ENCODE measurements at places on chromosomes 3 and 15. TPM values are rescaled to one million over a fixed set of nuclear protein-coding genes. Genes with fewer than 3 reads are reported as not detected.

GRCh38 chr15:81516461-81516860 is 142.4 kb upstream of the TMC3 start:
- no peak for DNase-seq
- H3K27me3 ChIP-seq = no peaks in the 10 kb centered on the region
- no peak overlapping the region for H3K4me3 ChIP-seq
- peaks cover 38% of the 10 kb centered on the region for H3K4me1 ChIP-seq

GRCh38 chr3:107574650-107575049 is 51.9 kb downstream of the BBX start:
- H3K36me3 ChIP-seq = no peaks in the 10 kb centered on the region
- H3K4me1 ChIP-seq = peaks cover 7% of the 10 kb centered on the region
- no peaks in the 10 kb centered on the region for H3K27me3 ChIP-seq
- no peak for DNase-seq
- H3K4me3 ChIP-seq = no peak overlapping the region
- no peak overlapping the region for H3K27ac ChIP-seq

The CNTN3 gene
- total RNA-seq = 2.1 TPM

DNA sequence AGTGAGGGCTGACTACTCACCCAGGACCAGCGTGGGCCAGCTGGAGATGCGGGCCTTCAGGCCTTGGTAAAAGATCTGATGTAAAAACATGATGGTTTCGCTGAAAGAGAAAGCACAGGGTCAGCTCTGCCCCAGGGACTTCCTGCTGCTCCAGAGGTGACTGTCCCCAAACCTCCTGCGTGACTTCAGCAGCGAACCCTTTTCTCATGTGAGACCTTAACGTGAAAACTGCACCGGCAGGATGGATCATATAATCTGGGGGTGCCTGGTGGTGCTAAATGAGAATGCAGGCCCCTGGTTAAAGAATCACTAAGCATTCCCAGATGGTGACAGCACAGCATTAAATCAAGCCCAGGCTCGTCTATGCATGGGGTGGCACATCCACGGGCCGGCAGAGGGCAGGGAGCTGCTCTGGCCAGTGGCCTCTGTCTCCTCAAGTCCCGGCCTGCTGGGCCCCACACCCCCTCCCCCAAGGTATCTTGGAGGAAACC is 55.4 kb downstream of the RASGRF1 start:
- H3K27me3 ChIP-seq = peaks cover 16% of the 10 kb centered on the region
- H3K36me3 ChIP-seq = no peaks in the 10 kb centered on the region
- no peak overlapping the region for H3K4me3 ChIP-seq
- no peak for DNase-seq
- H3K27ac ChIP-seq = no peak overlapping the region

GRCh38 chr3:36312351-36312750 is 68.0 kb upstream of the STAC start:
- H3K4me1 ChIP-seq = no peaks in the 10 kb centered on the region
- DNase-seq = no peak
- H3K27me3 ChIP-seq = no peaks in the 10 kb centered on the region
- H3K36me3 ChIP-seq = peaks cover 1% of the 10 kb centered on the region
- H3K27ac ChIP-seq = no peak overlapping the region
- no peak overlapping the region for H3K4me3 ChIP-seq

DNA sequence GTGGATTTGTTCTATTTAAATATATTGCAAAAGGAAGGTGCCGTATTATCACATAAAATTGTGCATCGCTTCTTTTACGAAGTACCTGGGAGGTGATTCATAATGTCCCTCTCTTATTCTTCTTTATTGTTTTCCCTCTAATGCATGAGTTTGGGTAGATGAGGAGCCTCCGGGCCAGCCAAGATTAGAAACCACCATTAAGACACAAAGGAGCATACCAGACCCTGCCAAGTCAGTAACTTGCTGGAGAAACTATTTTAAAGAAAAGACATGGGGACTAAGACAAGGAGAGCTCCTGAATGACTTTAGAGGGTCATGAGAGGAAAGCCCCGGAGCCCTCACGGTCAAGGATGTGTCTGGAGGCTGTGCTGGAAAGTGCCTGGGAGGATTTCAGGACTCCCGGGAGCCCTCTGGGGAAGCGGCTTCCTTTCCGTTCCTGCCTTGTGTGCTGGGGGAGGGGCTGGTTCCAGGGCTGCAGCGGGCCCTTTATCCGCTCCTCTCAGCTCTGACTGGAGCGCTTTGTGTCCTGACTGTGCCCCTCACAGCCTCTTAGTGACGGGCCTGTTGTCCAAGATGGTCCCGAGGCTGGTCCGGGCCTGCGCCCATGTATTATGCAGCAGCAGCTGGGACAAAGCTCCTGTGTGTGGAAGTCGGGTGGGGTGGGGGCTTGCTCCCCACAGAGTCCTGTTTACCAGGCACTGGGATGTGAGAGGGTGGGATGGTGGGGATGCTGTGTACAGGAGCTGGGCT is 35.7 kb downstream of the CORO2B start:
- peak overlapping the region; percentile 49 for H3K27ac ChIP-seq
- H3K4me1 ChIP-seq = peaks cover 79% of the 10 kb centered on the region
- no peaks in the 10 kb centered on the region for H3K27me3 ChIP-seq

DNA sequence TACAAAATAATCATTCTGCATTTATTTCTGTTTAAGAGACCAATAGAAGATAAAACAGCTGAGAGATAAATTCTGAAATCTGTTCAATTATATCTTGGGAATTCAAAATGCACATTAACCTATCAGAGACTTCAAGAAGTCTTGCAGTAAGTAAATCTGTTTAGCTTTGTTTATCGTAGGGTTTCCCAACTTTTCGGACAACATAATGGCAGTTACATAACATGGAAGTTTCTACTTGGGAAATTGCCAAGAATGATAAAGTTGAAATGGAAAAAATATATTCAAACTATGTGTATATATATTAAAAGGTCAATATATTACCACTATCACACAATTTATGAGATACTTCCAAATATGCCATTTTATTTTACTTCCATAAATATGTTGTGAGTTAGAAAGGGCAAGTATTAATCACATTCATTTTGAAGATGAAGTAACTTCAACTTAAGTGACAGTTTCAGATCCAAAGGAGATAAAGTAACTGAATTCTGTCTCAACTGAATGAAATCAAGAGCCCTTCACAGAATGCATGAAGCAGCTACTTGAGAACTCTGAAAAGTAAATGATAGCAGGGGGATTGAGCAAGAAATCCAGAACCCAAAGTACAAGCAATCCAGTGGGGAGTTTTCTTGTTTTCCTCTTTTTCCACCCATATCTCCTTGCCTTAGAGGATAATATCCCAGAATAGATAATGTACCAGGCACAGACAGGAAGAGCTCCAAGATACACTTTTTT is 108.8 kb downstream of the PLOD2 start:
- H3K4me1 ChIP-seq = peaks cover 3% of the 10 kb centered on the region
- peaks cover 2% of the 10 kb centered on the region for H3K36me3 ChIP-seq

DNA sequence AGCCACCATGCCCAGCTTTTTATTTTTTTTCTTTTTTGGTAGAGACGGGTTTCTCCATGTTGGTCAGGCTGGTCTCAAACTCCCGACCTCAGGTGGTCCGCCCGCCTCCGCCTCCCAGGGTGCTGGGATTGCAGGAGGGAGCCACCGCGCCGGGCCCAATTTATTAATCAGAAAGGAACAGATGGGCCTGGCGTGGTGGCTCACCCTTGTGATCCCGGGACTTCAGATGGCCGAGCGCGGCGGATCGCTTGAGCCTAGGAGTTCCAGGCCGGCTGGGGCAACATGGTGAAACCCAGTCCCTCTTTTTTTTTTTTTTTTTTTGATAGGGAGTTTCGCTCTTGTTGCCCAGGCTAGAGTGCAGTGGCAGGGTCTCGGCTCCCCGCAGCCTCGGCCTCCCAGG is 64.6 kb downstream of the GOLGA6L7 start:
- no peak overlapping the region for H3K27ac ChIP-seq
- peak; percentile 75 for DNase-seq
- H3K27me3 ChIP-seq = no peaks in the 10 kb centered on the region

All from chondrocyte (in vitro differentiated cells).